Psoas muscle (tissue), 8 donors: ENCODE measurements at places on chromosomes 16 and 17.
A peak's percentile ranks its signal among the peaks of the same experiment; 100 is the strongest.

DNA sequence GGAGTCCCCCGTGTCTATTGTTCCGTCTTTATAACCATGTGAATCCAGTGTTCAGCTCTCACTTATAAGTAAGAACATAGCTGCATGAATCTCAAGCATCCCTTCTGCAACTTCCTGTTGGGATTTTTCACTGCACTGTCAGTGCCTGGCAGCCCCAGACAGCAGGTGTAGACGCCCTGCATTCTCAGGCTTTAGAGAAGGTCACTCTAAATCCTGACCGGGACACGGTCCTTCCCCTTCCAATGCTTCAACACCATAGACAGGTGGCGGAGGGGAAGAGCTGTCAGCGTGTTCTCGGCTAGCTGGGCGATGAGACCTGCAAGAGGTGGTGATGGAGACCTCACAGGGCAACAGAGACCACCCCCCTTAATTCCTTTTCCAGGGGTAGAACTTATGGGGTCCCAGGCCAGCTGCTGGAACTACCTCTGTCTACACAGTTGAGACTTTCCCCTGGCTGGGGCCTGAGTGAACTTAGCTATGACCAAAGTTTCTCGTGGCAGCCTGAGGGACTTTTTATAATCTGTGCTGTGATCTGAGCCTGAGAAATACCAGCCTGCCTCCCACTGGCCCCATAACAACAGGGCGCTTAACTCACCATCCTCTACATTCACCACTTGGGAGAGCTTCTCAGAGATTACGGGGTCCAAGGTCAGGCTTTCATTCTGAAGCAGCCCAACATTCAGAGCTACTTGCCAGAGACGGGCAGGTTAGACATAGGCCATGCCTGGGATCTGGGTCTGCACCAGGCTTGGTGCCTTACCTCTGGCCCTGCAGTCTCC, 143.2 kb upstream of the TNRC6C start:
- no peak for DNase-seq

- no peak for DNase-seq
Measured at GRCh38 chr17:50835301-50836234, at the start of gene WFIKKN2. Gene WFIKKN2, plus strand, starts transcription at chr17:50835586. Its CDS starts 352 bp downstream, at chr17:50835938.

DNA sequence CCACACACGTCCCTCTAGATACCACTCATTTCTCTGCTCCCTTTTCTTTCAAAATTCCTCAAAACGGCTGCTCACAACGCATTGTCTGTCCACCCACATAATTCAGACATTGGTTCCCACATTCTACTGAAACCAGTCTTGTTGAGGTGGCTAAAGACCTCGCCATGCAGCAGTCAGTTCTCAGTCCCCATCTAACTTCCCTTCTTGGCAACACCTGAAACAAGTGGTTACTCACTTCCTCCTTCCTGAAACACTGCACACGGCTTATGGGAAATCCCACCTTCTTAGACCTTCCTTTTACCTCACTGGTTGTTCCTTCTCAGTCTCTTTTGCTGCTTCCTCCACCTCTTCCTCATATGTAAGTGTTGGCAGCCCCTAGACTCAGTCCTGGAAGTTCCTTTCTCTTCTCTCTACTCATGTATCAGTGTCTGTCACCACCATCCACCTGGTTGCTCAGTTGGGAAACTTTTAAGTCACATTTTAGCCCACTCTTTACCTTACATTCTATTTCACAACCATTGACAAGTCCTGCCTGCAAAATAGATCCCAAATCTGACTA, 277.1 kb downstream of the CEP112 start:
- no peak for DNase-seq

GRCh38 chr16:1494129-1494640, 1.0 kb downstream of the TELO2 start:
- peak; percentile 75 for DNase-seq

DNA sequence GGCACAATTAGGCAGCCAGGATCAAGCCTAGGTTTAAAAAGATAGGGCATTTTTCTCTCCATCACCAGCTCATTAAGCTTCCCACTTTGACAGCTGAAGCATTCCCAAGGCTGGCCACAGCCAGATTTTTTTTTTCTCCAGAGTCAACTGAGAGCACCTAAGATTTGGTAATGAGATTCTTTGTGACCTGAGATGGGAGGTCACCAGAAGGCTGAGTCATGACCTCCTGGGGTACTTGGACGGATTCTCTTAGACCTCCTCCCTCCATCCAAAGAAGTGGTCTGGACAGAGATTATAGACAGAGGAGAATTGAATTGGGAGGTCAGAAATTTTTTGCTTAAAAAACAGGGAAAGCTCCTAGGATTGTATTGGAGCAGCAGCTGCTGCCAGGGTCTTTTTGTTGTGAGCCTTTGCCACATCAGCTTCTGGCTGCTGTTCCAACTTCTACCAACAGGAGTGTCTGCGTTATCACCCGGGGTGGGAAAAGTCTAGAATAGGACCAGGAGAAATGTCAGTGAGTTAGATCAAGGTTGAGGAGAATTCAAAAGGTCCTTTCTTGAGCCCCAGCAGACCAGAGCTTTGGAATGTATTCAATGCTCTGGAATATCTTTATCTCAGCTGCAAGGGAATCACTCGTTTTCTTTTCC, 221.2 kb upstream of the N4BP1 start:
- no peak for DNase-seq

DNA sequence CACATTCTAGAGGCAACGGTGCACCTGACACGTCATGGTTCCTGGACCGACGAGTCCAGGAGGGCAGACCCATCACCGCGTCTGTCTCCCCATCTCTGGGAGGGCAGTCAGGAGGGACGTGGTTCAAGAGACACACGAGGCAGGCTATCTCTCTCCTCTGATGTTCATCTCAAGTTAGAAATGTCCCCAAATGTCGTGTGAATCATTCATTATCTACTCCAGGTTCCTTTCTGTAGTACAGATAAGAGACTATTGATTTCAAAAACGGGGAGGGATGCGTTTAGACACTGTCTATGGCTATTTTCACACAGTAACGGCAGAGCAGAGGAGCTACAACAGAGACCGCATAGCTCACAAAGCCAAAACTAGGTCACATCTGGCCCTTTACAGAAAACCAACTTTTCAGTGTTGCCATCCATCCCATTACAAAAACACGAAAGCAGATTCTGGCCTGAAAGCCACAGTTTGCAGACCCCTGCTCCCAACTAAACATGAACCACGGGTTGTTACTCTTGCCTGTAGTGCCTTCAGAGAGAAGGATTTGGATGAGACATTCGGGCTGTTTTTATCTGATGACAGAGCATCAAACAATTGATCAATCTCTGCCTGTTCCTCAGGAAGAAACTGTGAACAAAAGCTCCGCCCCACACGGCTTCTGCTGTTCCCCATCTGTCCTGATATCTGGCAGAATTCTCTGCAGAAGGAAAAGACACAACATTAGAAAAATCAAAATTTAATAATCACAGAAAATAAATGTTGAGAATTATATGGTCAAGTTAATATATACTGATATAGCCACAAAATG, 6.8 kb downstream of the MEAK7 start:
- no peak for DNase-seq

GRCh38 chr16:16985707-16986106, 485.1 kb downstream of the XYLT1 start:
- no peak for DNase-seq

DNA sequence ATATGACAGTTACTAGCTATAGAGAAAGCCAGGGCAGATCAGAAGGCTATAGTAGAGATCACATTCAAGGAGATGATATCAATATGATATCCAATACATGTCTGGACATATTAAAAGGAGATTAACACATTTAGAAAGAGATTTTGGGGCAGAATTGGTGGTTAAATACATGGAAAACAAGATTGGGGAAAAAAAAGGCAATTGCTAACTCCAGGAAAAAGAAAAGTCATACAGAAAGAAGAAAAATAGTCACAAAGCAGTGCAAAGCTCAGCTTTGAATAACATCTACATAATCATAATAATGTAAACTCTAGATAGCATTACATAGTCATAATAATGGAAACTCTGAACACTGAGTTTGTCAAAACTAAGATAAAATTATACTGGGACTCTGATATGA, 40.6 kb downstream of the MYH11 start:
- no peak for DNase-seq
